HT1080 (cell line): ENCODE measurements at places on chromosomes 5 and 9.

GRCh38 chr9:17003576-17004240 lies 131.1 kb upstream of the CNTLN start:
- no peak for DNase-seq

- peak; percentile 11 for DNase-seq
These were observed 772.7 kb downstream of the PRELID2 start for GRCh38 chr5:145062280-145063062.

- no peak for DNase-seq
These were observed 2.5 kb upstream of the LMX1B start for GRCh38 chr9:126611193-126611591.

GRCh38 chr5:54159153-54159892 lies 151.1 kb downstream of the ARL15 start:
- DNase-seq = peak; percentile 40

- no peak for DNase-seq
These were observed 39.9 kb upstream of the EQTN start for GRCh38 chr9:27336829-27337228.

GRCh38 chr5:123882965-123883345 lies 371.0 kb downstream of the CSNK1G3 start:
- DNase-seq = no peak

DNA sequence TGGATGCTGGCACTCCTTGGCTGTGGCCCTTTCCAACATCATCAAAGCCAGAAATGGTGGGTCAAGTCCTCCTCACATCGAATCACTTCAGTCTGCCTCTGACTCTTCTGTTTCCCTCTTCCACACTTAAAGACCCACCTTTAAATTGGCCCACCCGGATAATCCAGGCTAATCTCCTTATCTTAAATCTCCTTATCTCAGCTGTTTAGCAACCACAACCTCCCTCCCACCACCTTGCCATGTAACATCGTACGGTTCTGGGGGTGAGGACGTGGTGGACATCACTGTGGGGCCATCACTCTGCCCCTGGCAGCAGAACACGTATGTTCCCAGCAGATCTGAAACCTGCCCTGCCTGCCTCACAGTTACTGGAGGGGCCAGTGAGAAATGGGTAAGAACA lies 11.5 kb downstream of the IGFBPL1 start:
- DNase-seq = no peak

- DNase-seq = no peak
These were observed 108.8 kb upstream of the MVB12B start for GRCh38 chr9:126217797-126218196.

DNA sequence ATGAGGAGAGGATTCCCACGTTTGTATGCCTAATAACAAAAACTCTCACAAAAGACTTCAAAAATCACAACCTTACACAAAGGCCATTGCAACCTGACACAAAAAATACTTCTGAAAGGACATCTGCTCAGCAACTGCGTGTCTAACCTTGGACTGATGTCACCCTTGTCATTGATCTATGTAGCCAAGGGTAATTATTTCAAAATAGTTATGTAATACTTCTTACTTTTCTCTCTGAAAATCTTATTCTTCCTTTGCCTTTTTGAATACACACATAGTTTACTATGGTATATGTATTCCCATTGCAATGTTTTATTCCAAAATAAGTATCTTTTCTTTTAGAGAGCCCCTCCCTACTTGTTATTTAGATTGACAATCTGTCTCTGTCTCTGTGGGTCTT lies 355.3 kb downstream of the MSX2 start:
- DNase-seq = no peak

DNA sequence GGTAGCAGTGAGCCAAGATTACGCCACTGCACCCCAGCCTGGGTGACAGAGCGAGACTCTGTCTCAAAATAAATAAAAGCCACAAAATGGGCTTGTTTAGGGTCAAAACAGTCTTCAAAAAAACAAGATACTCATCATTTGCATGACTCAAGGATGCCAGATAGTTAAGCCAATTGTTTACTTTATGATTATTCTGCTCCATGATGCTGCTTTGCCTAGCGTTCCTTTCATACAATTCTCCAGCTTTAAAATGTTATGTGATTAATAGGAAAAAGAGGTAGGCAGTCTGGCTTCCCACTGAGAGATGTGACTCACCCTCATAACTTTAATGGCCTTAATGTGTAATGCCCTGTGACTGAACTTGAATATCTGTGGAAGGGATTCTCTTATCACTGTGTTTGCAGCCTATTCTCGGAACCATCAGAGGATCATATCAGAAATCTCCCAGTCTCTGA lies 364.6 kb upstream of the TRPC7 start:
- peak; percentile 67 for DNase-seq

DNA sequence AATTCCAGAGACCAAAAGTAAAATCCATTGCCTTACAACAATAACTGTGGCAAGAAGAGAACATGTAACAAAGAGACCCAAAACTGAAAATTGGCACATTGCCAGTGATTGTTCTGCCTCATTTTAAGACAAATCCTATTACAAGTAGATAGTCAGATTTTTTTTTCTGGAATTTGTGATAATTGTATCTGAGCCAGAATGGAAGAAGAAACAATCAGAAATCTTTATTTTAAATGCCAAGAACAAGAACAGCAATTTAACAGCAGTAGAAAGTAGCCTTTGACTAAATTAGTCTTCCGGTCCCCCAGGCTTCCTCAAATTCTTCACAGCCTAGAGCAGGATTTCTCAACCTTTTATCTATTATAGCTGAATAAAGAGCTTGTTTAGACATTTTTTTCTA lies 106.7 kb upstream of the PTPN3 start:
- no peak for DNase-seq

DNA sequence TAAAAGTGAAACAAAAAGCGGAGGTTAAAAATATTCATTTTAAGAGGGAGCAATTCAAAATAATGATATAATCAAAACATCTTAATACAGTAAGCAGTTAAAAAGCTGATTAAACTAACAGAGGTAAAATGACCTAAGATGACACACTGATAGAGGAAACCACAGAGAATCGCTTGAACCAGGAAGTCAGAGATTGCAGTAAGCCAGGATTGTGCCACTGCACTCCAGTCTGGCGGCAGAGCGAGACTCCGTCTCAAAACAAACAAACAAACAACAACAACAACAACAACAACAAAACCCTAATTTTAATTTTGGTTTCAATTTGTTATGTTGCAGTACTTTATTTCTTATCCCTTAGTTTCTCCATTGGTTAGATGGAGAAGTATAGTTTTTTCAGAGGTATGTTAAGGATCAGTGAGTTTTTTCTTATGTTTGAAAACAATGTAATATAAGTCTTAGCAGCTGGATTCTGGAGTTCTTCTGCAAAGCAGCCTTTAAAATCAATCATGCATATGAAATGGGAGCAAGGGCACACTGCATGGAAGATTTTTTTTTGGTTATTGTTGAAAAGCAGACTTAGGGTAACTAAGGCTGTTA lies 58.5 kb downstream of the MLANA start:
- DNase-seq = peak; percentile 21

DNA sequence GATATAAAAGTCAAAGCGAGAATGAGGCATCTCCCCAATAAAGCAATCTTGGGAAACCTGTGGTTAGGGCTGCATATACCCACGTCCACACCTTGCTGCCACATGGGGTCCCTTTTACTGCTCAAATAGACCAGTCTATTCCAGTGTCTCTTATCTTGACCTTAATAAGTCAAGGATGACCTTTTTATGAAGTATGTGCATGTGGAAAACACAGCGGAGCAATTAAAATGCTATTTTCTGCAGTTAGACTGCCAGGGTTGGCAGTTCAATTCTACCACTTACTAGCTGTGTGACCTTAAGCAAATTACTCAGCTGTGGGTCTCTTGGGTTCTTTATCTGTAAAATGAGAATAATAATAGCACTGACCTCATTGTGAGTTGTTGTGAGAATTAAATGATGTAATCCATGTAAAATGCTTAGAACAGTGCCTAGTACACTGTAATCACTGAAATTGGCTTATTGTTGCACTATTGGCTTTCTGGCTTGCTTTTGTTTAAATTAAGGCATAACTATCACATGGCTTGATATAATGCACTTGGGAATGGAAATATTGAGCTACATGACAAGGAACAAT lies 67.8 kb upstream of the HSPB3 start:
- DNase-seq = no peak

DNA sequence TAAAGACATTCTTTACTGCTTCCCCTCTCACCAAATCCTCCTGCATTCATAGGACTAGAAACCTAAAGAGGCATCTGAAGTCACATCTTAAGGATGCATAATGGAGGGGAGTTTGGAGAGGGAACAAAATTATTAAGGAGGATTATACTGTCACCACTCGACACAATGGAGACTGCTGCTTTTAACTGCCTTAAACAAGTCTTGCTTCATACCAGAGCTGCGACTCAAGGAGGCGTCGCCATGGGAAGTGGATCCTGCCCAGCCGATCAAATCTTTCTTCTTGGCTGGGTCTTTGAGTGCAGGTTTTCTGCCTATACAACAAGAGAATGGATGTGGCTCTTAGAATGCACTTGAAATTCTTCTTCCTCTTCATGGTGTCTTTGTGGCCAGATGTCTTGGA lies 66.7 kb upstream of the FOXE1 start:
- peak; percentile 28 for DNase-seq

GRCh38 chr5:149776361-149777305 lies 46.5 kb downstream of the PPARGC1B start:
- DNase-seq = no peak

GRCh38 chr9:105994970-105995369 lies 300.6 kb downstream of the TMEM38B start:
- DNase-seq = peak; percentile 83

GRCh38 chr9:114382699-114383520 lies 4.9 kb downstream of the AKNA start:
- DNase-seq = no peak

- no peak for DNase-seq
These were observed 43.6 kb upstream of the IPPK start for GRCh38 chr9:92713528-92713927.

- no peak for DNase-seq
These were observed 38.6 kb upstream of the OLFM1 start for GRCh38 chr9:135048758-135049444.

- DNase-seq = no peak
These were observed 780 bp upstream of the CCNJL start for GRCh38 chr5:160312960-160313727.

DNA sequence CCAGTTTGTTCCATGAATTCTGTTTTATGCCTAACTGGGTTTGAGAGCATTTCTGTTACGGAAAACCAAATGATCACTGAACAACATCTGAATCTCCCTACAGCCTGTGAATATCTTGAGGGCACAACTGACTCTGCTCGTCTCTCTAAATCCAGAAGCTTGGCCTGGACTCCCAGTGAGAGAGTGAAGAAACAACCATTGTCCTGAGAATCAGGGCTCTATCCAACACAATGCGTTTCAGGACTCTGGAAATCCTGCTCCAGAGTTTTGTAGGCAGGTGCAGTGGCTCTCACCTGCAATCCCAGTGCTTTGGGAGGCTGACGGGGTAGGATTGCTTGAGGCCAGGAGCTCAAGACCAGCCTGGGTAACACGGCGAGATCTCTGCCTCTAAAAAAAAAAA lies 7.8 kb upstream of the MVB12B start:
- no peak for DNase-seq
